ENCODE measurements at places on chromosomes 1 and 21. TPM values are rescaled to one million over a fixed set of nuclear protein-coding genes. Genes with fewer than 3 reads are reported as not detected.

DNA sequence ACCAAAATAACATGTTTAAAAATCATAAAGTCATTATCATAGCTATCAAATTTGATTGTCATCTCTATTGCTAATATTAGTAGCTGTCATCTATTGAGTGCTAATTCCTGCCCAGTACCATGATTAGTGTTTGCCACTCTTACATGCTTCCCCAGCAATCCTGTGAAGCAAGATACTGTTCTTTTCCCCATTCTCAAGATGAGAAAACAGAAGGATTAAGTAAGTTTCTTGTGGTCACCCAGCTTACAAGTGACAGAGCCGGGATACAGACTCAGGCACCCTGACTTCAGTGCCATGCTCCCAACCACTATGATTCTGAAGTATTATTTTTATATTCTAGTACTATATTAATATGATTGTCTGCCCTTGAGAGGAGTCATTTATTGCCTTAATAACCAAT lies 36.5 kb downstream of the LRRC8C start:
- DNase-seq, result no peak

DNA sequence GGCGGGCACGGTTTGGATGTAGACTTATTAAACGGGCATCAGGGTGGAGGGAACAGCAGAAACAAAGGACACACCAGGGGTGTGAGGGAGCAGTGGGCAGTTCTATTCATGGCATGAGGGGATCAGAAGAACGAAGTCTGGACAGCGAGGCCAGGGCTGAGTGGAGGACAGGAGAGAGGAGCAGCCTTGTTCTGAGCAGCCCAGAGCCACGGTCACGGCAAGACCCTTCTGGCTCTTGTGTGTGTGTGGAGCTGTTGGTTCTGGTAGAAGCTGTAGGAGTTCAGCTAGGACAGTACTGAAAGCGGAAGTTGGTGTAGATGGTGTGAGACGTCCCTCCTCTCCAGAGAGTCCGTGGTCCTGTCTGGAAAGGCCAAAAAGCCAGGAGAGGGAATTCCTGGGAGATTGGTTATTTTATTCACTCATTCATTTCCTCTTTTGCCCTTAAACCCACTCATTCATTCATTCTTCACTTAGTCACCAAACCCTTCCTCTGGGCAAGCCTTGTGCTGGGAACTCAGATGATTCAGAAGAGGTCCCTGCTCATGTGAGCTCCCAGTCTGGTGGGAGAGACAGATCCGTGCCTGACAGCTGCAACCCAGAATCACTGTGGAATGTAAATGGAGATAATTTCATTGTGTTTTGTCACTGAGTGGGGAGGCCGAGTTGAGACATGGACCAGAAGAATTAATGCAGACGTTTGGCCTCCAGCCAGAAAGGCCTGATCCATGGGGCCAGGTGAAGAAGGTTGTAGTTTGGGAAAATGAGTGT lies 4.1 kb upstream of the ACOT11 start:
- DNase-seq, result peak; percentile 60

DNA sequence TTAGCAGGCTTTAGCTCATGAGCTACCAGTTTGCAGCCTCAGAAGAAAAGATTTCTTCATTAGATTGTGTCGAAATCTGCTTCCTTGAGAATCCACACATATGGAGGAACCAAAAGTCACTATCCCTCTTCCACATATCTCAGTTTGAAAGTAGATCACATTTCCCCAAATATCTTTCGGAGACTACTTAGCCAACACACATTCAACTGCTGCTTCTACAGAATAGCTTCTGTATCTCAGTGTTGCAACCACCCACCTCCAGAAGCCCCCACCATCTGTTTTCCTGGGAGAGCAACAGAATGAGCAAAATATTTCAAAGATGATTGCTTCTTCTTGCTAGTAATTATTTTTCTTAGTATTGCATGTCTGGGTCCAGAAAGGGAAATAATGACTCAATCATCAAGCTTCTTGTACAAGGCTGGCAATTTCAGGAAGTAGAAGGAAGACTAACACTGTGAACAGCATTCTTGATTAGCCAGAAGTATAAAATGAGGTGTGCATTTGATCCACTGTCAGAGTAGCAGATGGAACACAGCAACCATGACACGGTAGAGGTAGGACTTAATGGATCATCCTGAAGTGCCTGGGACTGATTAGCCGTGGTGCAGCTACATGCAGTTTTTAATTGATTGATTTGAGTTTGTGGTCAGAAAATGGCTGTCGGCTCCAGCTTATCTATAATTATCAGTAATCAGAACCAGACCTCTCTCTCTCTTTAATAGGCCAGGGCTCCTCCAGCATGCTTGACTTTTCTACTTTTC lies 24.9 kb downstream of the ZC3H11B start:
- DNase-seq, result no peak

Gene ELAPOR1
- total RNA-seq, result 0.26 TPM

Gene CD58
- total RNA-seq, result 23.9 TPM

Gene WNT3A
- not detected for total RNA-seq

GRCh38 chr1:10340930-10341590 lies 57.8 kb upstream of the PGD start:
- DNase-seq, result no peak

DNA sequence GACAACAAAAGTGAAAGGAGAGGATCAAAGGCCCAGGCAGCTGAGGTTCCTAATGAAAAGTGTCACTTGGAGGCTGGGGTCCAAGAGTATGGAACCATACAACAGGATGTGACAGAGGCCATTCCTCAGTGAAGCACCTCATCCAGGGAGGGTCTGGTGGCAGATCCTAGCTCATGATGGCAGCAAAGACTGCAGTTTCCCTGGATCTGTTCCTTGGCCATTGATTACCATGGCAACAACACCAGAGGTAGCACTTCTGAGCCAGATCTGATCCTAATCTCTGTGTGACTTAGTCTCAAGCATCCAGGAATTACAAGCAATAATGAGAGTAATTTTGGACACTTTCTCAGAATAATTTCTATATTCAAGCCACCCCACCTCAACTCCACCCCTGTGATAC lies 12.9 kb downstream of the FAM177B start:
- DNase-seq, result no peak

DNA sequence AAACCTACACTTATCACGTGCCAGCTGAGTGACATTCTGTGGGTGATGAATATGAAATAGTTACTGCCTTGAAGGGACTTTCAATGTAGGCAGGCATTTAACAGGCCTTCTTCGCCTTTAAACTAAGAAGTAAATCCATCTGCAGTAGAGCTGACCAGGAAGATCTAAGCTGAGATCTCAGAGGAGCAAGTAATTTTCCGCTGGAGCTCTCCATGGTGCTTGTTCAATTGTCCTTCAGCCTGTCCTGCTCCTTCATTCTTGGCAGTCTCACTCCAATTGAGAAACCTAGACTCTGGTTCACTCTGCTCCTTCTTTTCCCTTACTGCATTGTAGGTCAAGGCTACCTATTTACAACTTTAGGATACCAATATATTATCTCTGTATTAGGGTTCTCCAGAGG lies 183.5 kb downstream of the HMCN1 start:
- DNase-seq, result no peak

DNA sequence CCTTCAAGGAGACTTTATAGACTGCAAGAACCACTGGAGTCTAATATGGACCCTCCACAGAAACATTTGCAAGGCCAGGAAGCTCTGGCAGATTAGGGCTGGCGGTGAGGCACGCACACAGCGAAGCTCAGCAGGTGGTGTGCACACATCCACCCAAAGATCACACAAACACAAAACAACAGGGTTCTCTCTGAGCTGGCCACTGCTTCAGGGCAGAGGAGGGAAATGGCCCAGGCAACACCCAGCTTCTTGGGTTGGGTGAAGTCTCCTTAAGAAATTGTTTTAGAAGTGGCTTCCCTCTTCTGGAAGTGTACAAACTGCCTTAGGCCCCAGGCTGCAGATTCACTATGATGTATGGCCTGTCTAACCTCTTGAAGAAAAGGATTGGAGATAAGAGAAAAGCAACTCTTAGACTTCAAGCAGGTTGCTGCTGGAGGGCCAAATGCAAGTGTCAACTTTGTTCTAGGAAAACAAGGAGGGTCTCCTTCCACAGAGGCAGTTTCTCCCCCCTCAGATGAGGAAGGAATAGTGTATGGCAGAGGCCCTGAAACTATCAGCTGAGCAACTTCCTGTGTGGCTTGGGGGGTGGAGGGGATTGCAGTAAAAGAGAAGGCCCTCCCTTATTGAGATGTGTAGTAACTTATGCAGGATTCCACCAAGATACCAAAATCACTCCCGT lies 2.0 kb downstream of the RCSD1 start:
- DNase-seq, result no peak

Gene ETV3L
- not detected for total RNA-seq

Measured in mesenteric fat pad (tissue), 1 donor.